ENCODE measurements at places on chromosomes 4 and X.

DNA sequence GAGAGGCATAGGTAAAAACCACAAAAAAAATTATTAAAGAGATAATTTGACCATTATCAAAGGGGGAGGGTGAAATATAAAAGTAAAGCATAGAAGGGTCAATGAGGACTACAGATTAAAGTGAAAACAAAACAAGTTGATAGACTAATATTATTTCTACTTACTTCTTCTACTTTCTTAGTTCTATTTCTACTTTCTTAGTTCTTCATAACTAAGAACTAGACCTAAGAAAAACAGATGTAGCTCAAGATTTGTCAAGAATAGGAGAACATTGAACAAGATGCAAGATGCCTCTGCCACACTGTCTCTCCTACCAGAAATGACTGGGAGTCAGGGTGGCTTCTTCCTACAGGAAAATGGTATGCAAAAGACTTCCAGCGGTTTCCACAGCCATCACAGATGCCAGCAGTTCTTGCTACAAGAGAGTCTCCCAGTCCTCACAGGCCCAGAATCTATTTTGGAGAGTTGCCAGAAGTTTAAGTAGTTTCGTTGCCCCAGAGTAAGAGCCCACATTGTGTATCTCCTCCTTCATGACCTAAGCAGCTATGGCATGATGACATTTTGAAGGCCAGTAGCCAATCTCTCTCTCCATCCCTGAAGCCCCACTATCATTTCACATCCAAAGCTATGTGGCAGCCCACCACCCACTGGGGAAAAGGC lies 42.9 kb upstream of the DDX60 start:
- DNase-seq, result no peak

- no peak for DNase-seq
These were observed 152.9 kb downstream of the STOX2 start for GRCh38 chr4:184058026-184058425.

DNA sequence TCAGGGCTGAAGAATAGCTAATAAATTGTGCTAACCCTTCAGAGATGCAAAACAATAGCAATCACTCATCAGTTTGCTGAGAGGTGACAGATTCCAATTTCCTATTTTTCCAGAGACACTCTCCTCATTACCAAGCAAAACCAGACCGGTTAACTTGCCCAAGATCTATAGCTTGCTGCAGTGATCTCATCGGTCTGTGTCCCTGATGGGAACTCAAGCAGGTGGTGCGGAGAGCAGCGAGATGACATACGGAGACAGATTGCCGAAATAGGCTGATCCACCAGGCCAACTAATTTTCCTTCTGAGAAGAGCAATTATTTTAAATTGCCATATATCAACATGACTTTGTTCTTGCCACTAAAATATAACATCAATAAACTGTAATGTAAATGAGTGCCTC lies 10.5 kb upstream of the DCHS2 start:
- DNase-seq, result no peak

DNA sequence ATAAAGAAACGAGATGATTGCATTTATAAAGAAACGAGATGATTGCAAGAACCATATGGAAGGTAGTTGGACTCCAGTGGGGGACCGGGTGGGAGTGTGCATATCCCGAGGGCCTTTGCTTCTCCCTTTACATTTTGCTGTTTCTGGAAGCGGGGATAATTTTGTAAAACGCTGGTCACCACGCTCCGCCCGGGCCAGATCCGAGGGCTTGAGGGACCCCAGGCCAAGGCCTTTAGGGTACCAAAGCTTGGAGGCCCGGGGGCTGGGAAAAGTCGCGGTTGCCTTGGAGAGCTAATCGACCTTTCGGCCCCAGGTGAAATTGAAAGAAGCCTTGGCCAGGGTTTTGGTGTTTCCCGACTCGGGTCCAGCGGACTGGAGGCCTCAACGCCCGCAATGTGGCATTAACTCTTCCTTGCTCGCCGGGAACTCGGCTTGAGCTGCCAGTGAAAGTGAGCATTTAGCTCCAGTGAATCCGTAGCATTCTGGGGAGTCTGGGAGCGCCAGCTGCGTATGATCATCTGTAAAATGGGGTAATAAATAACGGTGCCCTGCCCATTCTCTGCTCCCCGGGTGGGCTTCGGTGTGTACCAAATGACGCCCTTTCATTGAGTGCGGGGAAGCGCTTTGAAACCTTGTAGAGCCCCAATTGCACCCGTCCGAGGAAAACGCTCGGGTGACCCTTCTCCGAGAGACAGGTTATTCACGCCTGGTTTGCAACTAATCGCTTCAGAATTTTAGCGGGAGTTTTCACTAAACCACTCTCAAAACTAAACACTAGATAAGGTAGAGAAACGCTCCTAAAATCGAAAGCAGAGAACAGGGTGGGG lies 4.5 kb downstream of the NKX3-2 start:
- DNase-seq, result peak; percentile 53

DNA sequence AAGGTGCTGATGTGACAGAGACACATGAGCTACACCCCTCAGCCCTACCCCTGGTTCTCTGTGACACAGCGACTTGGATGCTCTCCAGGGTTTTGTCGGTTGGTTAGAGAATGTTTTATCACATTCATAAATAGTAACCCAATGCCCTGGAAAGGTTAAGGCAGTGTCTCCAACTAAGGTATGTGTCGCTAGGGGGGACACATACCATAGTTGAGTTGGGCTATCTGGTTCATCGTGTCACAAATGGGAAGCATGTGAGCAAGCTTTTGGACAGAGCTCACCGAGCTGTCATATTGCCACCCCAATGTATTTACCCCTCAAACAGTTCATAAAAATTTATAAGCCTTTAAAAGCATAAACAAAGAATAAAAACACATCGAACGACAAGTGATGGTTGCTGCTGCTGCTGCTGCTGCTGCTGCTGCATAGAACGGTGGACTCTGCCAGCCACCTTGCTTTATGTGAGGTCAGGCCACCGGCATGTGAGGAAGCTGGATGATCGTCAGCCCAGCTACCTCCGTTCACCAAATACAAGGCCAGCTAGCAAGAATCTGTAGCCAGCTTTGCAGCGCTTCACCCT lies 55.9 kb downstream of the STOX2 start:
- DNase-seq, result no peak

GRCh38 chrX:10653302-10653701 lies 32.9 kb upstream of the MID1 start:
- DNase-seq, result no peak

- no peak for DNase-seq
These were observed 173.6 kb upstream of the MED14 start for GRCh38 chrX:40908857-40909475.

DNA sequence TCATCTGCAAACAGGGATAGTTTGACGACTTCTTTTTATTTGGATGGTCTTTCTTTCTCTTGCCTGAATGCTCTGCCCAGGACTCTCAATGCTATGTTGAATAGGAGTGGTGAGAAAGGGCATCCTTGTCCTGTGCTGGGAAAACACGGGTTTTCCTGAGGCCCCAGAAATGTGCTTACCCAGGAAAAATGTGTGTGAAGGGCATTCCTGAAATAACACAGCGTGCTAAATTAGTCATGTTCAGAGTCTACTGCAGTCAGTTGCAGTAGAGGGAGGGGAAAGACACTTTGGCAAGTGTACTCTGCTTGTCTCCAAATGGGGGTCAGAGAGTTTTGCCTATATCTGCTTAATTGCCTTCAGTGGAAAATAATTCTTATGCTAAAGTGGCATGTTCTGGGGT lies 153.9 kb downstream of the CCNG2 start:
- DNase-seq, result no peak

DNA sequence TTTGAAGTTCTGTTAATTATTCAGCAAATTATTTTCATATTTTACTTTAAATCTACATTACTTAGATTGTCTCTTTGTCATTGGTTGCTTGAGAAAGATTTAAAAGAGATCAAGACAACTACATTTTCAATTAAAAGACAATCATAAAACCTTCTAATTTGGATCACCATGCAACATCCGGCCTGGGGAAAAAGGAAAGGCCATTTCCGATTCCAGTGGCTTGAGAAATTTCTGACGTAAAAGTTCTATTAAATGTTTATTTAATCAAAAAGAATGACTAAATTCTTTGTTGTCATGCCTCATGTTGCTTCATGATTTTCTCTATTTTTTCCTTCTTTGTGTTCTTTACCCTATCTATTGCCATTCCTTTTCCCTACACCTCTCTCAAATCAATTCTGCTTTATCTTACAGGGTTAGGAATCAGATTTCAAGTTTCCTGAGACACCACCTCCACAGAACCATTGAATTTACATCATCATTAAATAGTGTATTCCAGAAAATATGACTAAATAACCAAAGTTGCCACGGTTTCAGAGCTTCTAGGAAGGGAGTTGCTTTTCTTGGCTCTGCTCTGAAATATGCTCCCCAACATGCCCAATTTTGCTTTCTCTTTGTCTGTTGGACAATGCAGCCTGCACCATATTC lies 124.6 kb upstream of the ACSL4 start:
- DNase-seq, result no peak

- DNase-seq, result no peak
These were observed 26.5 kb upstream of the ATP8A1 start for GRCh38 chr4:42683393-42683792.

DNA sequence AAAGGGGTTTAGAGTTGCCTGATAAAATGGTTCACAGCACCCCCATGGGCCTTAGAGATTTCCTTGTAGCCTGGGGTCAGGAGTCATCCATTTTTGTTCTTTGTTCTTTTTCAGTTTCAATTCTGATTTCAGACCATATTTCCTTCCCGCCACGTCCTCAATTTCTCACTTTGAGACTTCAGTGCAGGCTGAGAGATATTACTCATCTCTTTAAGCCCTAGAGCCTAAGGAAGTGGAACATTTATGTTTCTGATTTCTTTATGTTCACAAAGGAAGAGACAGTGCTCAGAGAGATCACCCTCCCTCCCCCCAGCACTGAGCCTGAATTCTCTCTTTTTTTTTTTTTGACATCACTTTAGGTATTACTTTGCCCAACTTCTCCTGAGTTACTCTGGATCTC lies 56.3 kb downstream of the MSN start:
- no peak for DNase-seq

DNA sequence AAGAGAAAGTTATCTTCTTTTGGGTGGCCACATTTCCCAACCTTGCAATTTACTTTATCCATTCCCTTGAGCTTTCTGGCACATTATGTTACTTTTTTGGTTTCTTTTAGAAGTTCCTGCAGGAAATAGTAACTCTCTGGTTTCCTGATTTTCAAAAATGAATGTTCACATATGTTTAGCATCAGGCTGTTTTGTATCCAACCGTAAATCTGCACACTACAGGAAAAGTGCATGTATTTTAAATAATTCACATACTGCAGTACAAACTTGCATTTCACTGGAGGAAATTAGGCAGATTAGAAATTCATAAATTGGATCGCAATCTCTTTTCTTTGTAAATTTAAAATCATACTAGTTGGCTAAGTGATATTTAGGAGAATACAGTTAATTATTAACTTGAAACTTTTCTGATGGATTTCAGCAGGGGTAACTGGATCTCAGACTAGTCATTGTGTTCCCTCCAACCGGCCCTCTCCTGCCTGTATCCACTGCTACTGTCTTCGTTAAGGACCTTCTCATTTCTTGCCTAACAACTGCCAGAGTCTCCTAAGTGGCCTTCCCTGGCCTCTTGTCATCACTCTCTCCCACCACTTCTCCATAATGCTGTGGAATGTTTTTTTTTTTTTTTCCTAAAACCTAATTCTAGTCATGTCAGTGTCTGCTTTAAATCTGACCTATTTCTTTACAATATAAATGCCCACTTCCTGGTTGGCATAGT lies 137.2 kb downstream of the UNC5C start:
- DNase-seq, result no peak

GRCh38 chrX:72125331-72126047 lies 6.2 kb downstream of the RTL5 start:
- peak; percentile 54 for DNase-seq

GRCh38 chr4:5192271-5192670 lies 141.0 kb downstream of the STK32B start:
- DNase-seq, result no peak

DNA sequence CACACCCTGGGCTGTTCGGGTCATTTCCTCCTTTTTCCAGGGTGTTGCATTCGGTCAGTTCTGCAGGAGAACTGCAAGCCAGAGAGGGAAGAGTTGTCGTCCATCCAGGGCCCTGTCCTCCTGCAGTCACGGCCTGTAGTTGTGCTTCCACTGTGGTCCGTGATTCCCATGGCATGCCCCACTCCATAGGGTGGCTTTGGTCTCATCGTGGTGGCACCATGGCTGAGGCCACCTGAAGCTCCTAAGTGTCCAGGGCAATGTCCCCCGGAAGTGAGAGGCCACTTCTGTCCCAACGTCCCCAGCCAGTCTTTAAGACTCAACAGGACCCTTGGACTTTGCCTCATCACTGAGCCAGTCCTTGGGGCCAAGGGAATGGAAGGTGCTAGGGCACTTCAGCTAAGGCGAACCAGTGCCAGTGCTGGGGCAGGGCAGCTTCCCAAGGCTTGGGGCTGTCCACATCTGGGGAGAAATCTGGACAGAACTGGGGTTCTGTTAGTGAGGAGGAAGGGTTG lies 83.7 kb downstream of the HTRA3 start:
- no peak for DNase-seq

DNA sequence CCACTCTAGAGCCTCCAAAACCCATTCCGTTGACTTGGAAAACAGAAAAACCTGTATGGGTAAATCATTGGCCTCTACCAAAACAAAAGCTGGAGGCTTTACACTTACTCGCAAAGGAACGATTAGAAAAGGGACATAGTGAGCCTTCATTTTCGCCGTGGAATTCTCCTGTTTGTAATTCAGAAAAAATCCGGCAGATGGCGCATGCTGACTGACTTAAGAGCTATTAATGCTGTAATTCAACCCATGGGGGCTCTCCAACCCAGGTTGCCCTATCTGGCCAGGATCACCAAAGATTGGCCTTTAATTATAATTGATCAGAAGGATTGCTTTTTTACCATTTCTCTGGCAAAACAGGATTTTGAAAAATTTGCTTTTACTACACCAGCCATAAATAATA lies 60.8 kb downstream of the ZNF732 start:
- DNase-seq, result peak; percentile 78

- no peak for DNase-seq
These were observed 8.8 kb upstream of the CDK16 start for GRCh38 chrX:47209508-47210238.

- peak; percentile 65 for DNase-seq
These were observed 164.9 kb downstream of the MAML3 start for GRCh38 chr4:139988863-139989765.

DNA sequence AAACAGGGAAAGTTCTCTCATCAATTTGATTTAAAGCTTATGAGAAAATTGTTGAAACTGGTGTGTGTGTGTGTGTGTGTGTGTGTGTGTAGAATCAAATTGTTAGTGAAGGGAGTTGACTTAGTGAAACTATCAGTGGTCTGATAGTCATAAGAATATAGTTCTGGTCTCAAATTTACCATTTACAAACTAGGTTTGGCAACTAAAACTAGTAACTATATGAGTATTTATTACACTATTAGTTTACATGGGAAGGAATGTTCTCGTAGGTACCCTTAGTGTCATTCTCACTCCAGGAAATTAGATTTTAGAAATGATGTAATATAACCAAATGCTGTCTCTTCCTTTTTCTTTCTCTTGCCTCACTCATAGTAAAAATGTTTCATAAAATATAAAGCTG lies 11.9 kb downstream of the SULT1E1 start:
- DNase-seq, result no peak

- DNase-seq, result no peak
These were observed 15.2 kb downstream of the EFNB1 start for GRCh38 chrX:68843992-68844391.

GRCh38 chr4:121688261-121688660 lies 8.5 kb downstream of the ANXA5 start:
- no peak for DNase-seq
